ENCODE measurements at places on chromosomes 11 and 22.

GRCh38 chr22:42227435-42227834 is 43.0 kb downstream of the TCF20 start:
- DNase-seq, result no peak

- no peak for DNase-seq
These were observed 9.7 kb upstream of the LRRC10B start for GRCh38 chr11:61498767-61499341.

DNA sequence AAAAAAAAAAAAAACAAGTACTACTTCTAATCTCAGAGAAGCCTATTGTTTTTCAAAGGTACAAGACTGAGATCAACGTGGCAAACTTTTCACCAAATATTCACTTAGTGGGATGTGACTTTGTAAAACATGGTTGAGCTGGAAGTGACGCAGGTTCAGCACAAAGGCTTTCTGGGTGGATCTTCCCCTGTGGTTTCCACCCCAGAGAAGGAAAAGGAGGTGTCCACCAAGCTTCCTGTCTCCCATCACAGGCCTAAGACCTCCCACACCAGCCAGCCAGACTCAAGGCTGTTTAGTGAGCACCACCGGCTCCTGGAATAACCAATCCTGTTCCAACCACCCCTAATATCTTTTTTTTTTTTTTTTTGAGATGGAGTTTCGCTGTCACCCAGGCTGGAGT is 5.7 kb downstream of the TMEM184B start:
- DNase-seq, result no peak

GRCh38 chr11:46912526-46913150 is 5.7 kb downstream of the LRP4 start:
- DNase-seq, result no peak
